Stimulated activated CD8-positive, alpha-beta memory T cell treated with anti-CD3 and anti-CD28 coated beads, Interleukin-7, amount 100 ng/mL, for 1 hour (primary cell): ENCODE measurements at places on chromosomes 4 and X.

GRCh38 chrX:84187533-84188319 lies at the start of gene RPS6KA6:
RPS6KA6 (minus strand) TSS chrX:84188199; CDS start chrX:84187899, 300 bp downstream.
- DNase-seq = no peak

DNA sequence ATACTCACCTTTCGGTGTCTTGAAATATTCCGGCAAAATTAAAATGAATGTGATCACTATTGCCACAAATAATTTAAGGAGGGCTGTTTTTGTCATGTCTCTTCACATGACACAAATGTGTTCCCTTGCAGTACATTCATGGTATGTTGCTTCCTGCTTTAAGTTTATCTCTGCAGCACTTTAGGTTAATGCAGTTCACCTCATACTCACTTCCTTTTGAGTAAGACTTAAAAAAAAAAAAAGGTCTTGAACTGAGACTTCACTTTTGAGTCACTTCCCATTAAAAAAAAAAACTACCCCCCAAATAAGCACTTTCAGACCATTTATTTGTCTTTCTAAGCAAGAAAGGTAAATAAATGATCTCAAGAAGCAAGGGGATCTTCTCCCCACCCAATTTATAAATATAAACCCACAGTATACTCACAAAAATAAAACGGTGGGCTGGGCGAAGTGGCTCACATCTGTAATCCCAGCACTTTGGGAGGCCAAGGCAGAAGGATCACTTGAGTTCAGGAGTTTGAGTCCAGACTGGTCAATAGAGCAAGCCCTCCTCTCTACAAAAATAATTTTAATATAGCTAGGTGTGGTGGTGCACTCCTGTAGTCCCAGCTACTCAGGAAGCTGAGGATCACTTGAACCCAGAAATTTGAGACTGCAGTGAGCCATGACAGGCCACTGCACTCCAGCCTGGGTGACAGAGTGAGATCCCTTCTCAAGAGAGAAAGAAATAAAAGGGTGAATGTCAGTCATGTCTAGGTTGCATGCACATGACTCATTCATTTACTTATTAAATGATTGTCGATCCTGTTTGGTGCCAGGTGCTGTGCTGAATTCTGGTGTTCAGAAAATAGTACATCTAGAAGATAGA lies at the start of gene TMEM156:
Gene TMEM156, minus strand, starts transcription at position 192 of the 868 bp plus-strand sequence. Its CDS starts 96 bp downstream, at position 96.
- no peak for DNase-seq

- DNase-seq = no peak
These were observed 695 bp downstream of the MTM1 start for GRCh38 chrX:150569155-150569477.

GRCh38 chr4:4633431-4633830 lies 91.6 kb upstream of the STX18 start:
- no peak for DNase-seq

DNA sequence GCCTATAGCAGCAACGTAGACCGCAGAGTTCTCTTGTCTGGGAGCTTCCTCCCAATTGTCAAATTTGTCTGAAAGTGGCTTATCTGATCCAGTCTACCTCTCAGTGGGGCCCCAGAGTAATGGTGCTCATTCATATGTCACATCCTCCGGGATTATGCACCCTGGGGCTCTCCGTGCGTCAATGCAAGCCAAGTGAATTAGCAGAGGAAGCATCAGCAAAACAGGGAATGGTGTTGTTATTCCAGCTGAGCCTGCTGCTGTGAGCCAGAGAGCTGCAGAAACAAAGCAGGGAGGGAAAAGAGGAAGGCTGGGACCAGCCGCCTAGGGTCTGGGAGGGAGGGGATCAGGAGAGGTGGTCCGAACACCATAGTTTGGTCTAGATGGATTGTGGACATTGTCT lies 95.2 kb downstream of the CLNK start:
- no peak for DNase-seq

DNA sequence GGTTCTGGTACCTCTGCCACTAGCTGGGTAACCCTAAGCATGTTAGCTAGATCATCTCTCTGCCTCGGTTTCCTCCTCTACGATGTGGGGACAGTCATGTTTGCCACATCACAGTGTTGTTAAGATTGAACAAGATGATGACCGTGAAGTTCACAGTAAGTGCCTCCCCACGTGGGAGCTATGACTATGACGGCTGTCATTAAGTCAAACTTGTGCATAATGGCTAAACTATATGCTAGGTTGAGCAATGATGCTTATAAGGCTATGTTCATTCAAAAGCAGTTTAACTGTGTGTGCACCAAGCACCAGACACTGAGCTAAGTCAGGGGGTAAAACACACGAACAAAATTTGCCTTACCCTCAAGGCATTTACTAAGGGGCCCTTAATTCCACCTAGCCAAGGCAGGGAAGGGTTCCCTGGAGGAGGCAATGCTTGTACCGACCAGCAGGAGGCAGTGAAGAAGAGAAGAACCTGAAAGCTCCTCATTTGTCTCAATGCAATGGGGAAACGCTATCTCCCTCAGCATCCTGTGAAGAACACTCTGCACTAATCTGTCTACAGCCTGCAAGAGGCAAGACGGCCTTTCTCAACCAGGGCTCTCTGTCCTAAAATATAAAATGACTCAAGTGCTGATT lies 52.9 kb downstream of the MAP7D2 start:
- no peak for DNase-seq

GRCh38 chrX:133847340-133847994 lies 137.9 kb downstream of the GPC3 start:
- DNase-seq = no peak

- DNase-seq = no peak
These were observed 118.2 kb upstream of the STX18 start for GRCh38 chr4:4659871-4660651.

DNA sequence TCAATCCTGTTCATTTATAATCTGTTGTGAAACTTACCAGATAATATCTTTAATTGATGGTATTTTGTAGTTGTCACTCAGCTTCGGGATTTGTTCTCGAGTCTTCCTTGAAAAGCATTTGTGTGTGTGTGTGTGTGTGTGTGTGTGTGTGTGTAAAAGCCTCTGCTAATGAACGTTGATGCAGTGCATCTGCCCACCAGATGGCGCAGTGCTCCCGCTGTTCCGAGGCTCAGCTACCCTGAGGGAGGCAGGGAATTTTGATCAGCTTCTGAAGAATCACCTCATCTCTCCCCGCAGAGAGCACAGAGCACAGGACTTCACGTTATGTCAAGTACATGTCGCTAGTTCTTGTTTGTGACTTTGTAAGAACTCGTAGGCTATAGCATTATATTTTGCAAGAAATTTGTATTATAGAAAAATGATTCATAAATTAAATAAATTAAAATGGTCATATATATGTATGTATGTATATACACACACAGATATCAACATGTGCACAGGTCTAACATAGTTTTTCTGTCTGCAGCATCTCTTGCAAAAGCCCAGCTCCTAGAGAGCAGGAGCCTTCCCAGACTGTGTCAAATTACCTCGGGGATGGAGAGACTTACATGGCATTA lies 316.7 kb upstream of the IGFBP7 start:
- DNase-seq = no peak

- no peak for DNase-seq
These were observed 182.0 kb downstream of the ANKRD50 start for GRCh38 chr4:124530464-124531077.

- no peak for DNase-seq
These were observed 263.3 kb upstream of the CLNK start for GRCh38 chr4:10947898-10948297.

DNA sequence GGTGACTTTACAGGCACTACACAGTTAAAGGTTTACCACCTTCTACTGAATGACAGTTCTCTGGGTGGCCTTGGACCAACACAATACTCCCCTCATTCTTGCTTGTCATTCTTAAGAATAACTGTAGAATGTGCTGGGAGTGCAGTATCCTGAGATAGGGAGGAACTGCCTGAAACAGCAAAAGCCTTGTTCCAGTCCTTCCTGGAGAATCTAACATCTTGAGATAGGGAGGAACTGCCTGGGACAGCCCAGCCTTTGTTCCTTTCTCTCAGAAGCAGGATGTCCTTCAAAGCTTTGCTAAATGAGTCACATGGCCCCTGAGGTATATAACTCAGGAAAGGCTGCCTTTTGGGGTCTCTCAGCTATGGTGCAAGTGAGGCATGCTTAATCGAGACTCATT lies 145.7 kb upstream of the MBNL3 start:
- DNase-seq = no peak

- DNase-seq = no peak
These were observed 86.5 kb upstream of the GPM6B start for GRCh38 chrX:13903405-13903804.

GRCh38 chr4:102506523-102506922 lies 5.4 kb downstream of the NFKB1 start:
- no peak for DNase-seq

GRCh38 chr4:36269101-36269500 lies 12.3 kb upstream of the DTHD1 start:
- no peak for DNase-seq

DNA sequence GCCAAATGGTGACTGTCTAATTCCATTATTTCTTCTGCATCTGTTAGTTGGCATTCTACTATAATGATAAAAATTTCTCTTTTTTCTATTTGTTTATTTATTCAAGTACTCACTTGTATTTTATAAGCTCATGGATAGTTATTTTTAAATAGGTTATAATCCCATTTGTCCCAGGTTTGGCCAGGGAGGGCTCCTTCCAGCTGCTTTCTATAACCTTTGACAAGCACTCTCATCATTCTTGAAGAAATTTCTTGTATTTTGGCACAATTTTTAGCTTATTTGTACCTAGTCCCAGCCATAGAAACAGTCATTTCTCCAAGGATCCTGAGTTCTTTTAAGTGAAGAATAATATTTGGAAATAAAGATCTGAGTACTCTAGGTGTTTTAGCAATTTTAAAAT lies 1038.6 kb upstream of the AGA start:
- no peak for DNase-seq
